ENCODE measurements at places on chromosomes 12 and 14. TPM values are rescaled to one million over a fixed set of nuclear protein-coding genes. Genes with fewer than 3 reads are reported as not detected.
A peak's percentile ranks its signal among the peaks of the same experiment; 100 is the strongest.

DNA sequence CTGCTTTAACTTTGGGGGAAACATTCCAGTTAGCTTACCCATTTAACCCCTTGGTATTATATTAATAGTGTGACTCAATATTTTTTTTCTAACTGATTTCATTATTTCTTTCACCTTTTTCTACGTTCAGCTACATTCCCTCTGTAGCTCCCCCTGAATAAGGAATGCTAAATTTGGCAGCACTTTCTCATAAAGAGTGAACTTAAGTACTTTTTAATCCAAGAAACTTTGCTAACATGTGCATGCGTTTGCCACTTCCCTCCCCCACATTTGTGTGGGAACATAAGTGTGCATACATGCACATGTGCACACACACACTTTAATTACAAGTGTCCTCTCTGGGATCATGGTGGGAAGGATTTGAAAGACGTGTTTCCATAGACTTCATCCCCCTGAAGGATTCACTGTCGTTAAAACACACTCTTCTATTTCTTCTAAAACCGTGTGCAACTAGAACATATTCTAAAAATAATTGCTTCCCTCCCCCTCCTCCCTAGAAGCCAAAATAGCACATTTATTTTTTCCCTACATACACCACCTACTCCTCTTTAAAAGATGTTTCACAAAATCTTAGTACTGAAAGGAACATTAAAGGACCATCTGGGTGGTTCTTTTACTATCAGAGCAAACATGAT lies 142.6 kb downstream of the PPM1H start:
- no peak for DNase-seq

Gene KITLG
- total RNA-seq, result 12.0 TPM

GRCh38 chr12:131753005-131753404 lies 42.1 kb downstream of the SFSWAP start:
- no peak for DNase-seq

GRCh38 chr14:51443195-51444018 lies 203.4 kb downstream of the TMX1 start:
- DNase-seq, result no peak

Gene TAS2R30
- 1.5 TPM for total RNA-seq

DNA sequence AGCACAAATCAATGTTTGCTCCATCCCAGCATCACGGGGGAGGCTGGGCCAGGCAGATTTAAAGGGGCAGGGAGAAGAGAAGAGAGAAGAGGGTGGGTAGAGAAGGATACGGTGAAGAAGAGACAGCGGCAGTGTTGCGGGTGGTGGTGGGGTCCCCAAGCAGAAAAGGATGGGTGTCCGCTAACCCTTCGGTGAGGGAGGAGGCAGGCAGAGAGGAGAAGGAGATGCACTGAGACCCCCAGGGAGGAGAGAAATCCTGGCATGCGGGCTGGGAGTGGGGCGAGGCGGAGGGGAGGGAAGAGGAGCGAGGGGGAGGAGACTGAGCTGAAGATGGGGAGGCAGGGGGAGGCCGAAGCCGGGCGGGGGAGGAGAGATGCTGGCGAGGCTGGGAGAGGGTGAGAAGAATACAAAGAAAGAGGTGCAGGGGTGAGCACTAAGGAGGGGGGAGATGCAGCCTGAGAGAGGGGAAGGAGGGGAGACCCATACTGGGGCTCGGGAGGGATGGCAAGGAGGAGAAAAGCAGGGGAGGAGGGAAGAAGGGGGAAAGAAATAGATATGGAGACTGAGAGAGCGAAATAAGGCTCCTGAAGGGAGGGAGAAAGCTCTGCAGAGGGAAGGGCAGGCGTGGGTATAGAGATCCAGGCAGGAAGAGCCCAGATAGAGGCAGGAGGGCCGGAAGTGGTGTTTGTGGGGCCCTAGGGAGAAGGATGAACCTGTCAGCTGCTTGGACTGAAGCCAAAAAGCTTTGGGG lies at the start of gene JPH4:
TSS of gene JPH4 (minus strand) at position 231 of the 751 bp plus-strand sequence. CDS start 1,337 bp downstream, outside the sequence.
- no peak for DNase-seq

- DNase-seq, result no peak
These were observed 62.7 kb upstream of the PELI2 start for GRCh38 chr14:56055511-56055910.

Gene FITM1
- total RNA-seq, result 131 TPM

Gene CCDC175
- total RNA-seq, result not detected

GRCh38 chr14:85601246-85601645 lies 71.3 kb downstream of the FLRT2 start:
- no peak for DNase-seq

GRCh38 chr12:49089821-49090773 lies 4.5 kb downstream of the DHH start:
- DNase-seq, result peak; percentile 66

Gene OR10AD1
- not detected for total RNA-seq

Gene DBX2
- 0.50 TPM for total RNA-seq

Gene MSI1
- total RNA-seq, result 6.2 TPM

GRCh38 chr12:5904441-5904840 lies 40.6 kb downstream of the ANO2 start:
- no peak for DNase-seq

Gene NOXRED1
- not detected for total RNA-seq

Gene C1S
- 287 TPM for total RNA-seq

- DNase-seq, result no peak
These were observed 198.7 kb upstream of the BCL2L14 start for GRCh38 chr12:11872055-11872454.

- DNase-seq, result no peak
These were observed 172.4 kb upstream of the SOX5 start for GRCh38 chr12:24121911-24122310.

Gene OR5AU1
- total RNA-seq, result not detected

DNA sequence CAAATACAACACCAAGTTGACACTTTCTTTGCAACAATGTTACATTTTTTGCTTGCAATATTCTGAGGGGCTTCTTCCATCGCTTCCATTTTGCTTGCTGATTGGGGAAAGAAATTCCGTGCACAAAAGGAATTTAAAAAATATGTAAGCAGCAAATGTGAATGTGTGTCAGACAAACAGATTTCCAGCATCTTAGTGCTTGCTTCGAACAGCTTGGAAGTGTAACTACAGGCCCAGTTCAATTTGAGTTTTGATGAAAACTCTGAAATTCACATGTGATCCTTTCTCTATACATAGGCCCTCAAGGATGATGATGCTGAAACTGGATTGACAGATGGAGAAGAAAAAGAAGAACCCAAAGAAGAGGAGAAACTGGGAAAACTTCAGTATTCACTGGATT lies 399.1 kb downstream of the PAWR start:
- no peak for DNase-seq

DNA sequence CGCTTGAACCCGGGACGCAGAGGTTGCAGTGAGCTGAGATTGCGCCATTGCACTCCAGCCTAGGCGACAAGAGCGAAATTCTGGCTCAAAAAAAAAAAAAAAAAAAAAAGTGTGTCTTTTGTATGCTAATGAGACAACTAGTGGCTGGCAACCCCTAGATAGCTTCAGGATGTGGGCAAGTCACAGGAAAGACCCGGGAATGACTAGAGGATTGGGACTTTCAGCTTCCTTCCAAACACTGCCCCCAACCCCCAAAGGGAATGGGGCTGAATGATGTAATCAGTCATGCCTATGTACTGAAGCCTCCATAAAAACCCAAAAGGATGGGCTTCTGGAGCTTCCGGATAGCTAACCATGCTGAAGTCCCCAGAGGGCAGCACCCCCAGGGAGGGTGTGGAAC lies 28.6 kb downstream of the USP44 start:
- DNase-seq, result no peak

- no peak for DNase-seq
These were observed 8.2 kb upstream of the CHURC1 start for GRCh38 chr14:64906022-64906421.

DNA sequence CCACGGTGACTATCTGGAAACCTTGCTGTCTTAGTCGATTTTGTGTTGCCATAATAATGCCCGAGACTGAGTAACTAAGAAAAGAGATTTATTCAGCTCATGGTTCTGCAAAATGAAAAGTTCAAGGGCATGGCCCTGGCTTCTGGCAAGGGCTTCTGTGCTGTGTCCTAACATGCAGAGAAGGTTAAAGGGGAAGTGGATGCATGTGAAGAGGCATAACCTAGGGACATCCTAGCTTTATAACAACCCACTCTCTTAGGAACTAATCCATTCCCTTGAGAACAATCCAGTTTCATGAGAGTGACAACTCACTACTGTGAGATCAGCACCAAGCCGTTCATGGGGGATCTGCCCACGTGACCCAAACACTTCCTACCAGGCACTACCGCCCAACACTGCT lies 11.5 kb downstream of the FLVCR2 start:
- DNase-seq, result no peak

Gene BIN2
- total RNA-seq, result 3.2 TPM

Gene GALNT16
- total RNA-seq, result 50.0 TPM

Gene HOXC12
- not detected for total RNA-seq

GRCh38 chr14:29810682-29811081 lies 117.0 kb downstream of the PRKD1 start:
- no peak for DNase-seq

DNA sequence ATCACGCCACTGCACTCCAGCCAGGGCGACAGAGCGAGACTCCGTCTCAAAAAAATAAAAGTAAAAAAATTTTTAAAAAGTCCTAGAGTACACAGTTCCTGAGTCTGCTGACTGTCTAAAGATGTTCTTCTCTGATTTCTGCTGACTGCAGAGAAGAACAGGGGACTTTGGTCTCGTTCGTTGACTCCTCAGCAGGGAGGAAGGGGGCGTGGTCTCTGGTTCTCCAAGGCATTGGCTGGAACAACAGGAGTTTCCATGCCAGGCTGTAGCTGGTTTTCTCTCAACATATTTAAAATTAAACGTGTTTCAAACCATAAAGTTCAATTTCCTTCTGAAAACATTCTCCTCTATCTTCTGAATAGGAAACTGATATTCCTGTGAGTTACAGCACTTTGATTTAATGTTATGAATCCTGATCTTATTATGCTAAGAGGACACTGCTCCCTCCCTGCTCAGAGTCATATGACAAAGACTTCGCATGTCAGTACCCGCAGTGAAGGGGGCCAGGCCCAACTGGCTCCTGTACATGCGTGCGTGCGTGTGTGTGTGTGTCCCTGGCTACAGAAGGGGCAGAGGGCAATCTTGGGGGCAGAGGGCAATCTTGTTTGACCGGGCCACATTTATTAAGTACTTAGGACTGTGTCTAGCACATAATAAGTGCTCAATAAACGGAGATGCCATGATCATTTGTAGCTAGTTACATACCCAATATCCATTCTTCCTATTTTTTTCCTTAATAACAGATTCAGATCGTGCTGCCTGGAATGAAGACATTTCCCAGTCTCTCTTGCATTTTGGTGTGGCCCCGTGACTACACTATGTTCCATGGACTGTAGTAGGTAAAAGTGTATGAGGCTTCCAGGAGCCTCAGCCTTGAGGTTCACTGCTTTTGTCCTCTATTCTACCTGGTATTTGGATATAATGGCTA lies 16.5 kb upstream of the HNF1A start:
- peak; percentile 40 for DNase-seq

DNA sequence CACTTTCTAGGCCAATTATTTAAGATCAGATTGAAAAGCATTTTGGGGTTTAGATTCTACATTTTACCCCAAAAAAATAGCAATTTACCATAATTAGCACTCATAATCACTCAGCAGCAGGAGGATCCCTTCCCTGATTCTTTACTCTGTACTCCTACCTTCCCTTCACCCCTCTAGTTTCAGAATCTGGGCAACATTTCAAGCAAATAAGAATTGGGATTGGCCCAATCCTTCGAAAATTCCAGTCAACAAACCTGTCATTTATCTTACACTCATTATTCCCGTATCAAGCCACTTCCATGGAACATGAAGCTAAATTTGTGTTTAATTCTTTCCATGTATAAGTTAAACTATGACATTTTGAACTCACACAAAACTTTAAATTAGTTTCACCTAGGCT lies 349.1 kb upstream of the USP15 start:
- DNase-seq, result no peak

Gene OR6J1
- not detected for total RNA-seq

GRCh38 chr12:754851-755562 lies 2.6 kb downstream of the WNK1 start:
- no peak for DNase-seq

DNA sequence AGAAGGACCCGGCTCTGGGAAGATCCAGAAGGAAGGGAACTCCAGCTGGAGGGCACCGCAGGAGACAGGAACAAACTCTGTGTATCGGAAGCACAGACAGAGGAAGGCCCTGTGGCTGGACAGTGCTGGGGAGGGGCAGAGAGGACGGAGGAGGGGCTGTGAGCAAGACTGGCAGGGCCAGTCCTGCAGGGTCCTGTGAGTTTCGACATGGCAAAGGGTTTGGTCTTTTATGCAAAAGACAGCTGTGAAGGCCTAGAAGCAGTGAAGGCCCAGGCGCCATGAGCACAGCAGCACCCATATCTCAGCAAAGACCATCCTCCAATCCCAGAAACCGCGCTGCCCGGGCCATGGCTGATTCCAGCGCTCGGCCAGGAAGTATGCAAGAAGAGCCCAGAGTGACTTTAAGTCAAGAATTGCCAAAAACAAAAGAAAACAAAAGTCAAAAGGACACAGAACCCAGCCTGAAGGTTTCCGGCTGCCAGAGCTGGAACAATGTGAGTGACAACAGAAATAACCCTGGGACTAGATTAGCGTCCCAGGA lies 126.5 kb downstream of the NCOR2 start:
- DNase-seq, result peak; percentile 65

DNA sequence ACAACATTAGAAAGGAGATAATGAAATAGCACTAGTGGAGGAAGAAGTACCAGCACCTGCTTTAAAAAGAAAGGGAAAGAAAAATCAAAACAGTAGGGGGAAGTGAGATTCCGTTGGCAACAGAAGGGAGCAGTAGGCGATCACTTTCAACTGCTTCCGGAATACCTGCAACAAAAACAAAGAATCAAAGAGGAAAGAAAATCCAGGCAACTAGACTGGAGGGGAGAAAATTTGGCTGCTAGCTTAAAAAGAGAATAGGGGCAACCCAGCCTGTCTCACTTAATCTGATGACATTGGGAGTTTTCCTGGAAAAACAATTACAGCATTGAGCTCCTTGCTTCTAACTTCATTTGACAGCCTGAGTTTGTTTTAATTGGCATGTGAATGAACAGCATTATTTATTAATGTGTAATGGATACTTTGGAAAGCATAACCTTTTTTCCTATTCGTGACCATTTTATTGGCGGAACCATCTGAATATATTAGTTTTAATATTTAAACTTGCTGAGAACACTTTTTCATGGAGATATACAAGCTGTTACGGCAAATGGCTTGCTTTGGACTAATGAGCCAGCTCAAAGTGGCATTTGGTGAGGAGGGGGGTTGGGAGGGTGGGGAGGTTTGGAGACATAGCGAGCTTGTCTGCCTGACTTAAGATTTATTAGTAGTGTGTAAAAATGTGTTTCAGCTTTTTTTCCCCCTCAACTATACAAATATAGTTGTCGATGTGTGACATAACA lies 2.5 kb upstream of the DACT1 start:
- DNase-seq, result no peak

DNA sequence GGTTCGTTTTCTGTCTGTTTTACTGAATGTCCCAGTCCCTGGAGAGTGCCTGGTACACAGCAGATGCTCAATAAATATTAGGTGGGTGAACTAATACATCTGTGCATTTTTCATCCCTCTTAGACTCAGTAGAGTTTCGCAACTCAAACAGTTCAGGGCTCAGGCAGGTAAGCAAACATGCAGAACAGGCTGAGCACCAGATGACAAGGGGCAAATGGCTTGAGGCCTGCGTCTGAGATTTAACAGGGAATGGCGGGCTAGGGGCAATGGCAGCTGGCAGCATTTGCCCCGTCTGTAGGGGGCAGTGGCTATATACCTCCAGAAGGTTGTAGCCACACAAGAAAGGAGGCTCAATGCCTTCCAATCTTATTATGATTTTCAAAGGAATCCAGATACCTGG lies 8.6 kb upstream of the RAN start:
- DNase-seq, result no peak

Measured in left cardiac atrium (tissue), 4 donors.